SW480 (cell line): ENCODE measurements at places on chromosomes 12 and 14.

- DNase-seq, result no peak
Observed at GRCh38 chr12:55850893-55851292, 8.2 kb upstream of the MMP19 start.

DNA sequence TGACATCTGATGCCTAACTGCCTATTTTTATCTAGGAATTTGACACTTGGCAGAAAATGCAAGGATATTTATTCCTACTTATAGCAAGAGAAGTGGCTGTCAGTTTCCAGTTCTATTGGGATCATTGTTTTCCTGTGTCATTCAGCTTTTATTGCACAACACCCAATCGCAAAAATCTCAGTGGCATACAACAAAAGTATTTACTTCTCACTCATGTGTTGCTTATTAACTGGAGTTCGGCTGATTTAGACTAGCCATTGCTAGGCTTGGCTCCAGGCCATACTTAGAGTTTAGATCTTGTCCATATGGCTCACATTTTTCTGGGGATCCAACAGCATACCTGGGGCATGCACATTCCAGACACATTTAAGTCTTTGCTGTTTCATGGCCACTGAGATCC lies 218.6 kb upstream of the SYT1 start:
- DNase-seq, result no peak

DNA sequence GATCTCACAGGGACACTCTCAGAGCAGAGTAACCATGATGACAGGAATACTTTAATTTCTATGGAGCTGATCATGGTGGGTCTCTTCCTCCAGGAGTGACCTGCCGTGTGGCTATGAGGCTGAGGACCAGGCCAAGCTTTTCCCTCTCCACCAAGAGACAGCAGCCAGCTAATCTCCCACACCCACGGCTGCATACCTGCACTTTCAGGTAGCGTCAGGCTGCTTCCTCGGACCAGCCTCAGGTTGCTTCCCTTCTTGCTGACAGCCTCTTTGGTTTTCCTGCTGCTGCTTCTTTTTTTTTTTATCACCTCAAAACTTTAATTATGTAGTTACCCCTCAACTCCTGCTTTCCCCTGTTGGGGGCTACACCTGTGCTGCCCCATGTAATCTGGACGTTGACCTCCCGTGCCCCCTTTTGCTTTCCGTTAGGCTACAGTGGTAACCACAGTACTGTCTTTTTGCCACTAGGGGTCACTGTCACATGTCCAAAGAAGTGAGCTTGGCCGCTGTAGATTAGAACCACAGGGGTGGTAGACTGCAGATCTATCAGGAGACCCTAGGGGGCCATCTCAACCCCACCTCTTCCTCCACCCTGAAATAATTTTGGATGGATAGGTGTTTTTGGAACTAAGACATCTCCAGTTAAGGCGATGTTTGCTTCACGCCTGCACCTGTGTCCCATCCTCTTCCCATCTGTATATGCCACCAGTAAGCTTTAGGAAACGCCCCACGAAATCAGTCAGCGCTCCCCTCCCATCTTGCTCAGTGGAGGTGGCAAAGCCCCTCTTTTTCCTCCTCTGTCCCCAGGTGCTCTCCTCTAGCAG lies 7.8 kb upstream of the PIP4K2C start:
- peak; percentile 82 for DNase-seq

- DNase-seq, result no peak
Observed at GRCh38 chr12:107369006-107369405, 275.7 kb upstream of the CRY1 start.

DNA sequence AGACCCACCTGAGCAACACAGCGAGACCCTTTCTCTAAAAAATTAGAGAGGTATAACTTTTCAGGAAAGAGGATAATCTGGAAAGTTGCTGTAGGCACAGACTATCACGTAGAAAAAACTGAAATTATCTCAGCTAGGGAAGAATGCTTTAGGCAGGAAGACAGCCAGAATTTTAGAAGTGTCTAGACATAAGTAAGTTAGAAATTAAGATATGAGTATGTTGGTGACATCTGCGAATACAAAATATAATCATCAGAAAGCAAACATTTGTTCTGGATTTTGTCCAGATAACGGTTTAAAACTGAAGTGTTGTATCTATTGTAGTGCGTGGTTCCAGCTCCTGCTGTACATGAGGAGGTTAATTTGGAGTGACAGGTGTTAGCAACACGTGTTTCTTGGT lies 123.2 kb downstream of the FBXL14 start:
- no peak for DNase-seq

GRCh38 chr12:13790317-13790716 lies 191.1 kb downstream of the GRIN2B start:
- no peak for DNase-seq

DNA sequence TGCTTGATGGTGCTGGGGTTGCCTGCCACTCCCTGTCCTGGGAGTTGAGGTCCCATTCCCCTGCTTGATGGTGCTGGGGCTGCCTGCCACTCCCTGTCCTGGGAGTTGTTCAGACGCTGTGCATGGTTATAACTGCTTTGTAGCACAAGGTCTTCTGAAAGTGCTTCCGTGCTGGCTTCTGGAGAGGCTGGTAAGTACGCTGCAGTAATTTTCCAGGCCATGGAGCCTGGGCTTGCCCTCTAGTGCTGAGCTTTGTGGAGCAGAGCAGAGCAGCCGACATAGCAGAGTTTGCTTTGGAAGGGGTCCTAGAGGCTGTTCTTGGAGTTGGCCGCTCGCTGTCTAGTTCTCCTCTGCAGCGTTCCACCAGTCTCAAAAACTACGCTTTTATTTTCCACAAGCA lies 6.3 kb downstream of the B4GALNT3 start:
- DNase-seq, result peak; percentile 54

- DNase-seq, result no peak
Observed at GRCh38 chr12:92382383-92382878, 236.8 kb upstream of the BTG1 start.

DNA sequence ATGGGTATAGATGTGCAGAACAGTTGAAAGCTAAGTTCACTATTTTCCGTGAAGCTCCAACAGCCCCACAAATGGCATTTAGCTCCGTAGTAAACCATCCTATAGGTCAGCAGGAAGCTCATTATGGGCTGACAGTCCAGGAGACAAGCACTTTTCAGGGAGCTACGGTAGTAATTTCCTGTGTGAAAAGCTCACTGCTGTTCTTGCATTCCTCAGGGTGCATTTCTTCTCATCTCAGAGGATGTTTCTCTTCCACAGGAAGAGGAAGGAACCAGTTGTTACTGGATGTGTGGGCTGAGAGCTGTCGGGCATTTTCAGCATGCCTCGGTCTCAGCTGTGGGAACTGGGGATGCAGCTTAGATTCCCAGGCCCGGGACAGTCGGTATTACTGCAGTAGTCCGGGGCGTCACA lies 72.8 kb downstream of the GALNT4 start:
- DNase-seq, result no peak

GRCh38 chr14:84272290-84272721 lies 1257.6 kb upstream of the FLRT2 start:
- no peak for DNase-seq

DNA sequence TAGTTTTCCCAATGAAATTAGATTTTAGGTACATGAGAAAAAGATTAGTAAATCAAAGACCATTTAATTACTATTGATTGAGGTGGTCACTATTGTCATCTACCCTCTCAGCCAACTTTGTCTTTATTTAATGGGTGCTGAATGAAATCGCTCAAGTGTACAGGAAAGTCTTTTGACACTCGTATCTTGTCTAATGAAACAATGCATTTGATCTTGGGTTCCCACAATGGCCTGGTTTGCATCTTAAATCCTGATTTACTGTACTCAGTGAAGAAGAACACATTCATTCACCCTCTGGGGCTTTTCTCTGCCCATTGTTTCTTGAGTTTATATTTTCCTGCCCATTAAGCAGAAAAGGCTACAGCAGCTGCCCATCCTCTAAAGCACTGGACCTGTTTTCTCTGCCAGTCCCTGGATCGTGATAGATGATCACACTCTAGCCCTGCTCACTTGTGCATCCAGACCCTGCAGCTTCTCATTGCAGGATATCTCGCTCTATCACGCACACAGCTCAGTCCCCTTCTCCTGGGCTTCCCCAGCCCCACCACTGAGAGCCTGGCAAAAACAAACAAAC lies 1369.3 kb downstream of the AACS start:
- DNase-seq, result no peak

DNA sequence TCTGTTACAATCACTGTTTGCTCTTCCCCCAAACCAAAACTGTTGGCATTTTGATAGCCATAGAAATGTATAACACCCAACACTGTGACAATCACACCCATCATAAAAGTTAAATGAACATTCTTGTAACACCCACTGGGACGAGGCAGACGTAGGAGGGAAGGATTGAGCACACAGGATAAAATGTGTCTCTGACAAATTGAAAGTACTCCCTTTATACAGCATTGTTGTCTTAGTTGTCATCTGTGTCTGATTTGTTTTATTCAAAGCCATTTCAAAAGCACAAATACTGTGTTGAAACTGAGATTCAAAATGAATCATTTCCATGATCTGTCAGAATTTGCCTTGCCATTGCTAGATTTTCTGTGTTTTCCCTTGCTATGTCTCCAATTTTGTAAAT lies 436.3 kb downstream of the TMTC2 start:
- no peak for DNase-seq

DNA sequence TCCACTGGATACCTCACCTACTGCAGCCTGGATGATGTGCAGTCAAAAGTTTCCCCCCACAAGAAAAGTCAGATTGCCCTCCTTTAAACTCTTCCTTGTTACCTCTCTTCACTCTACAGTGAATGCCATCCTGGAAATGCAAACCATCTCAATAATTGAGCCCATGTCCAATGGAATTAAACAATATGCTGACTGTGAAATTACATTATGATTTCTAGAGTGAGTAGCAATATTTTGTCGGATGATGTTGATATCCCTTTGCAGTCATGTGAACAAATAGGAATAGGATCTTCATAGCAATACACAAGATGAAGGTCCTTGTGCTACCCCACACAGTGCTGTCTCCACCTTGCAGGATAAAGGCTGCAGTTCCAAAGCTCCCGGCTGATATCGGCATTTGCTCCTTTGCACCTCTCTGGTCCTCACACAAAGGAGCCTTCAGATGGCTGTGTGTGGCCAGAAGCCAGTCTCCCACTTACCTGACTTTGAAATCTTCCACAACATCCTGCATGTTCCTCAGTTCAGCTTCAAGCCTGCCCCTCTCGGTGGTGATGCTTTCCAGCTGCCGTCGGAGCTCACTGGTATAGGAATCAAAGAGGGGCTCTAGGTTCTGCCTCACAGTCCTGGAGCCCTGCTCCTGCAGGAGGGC lies 1.5 kb downstream of the KRT75 start:
- no peak for DNase-seq

- no peak for DNase-seq
Observed at GRCh38 chr12:108798551-108799221, 58.7 kb downstream of the SSH1 start.

DNA sequence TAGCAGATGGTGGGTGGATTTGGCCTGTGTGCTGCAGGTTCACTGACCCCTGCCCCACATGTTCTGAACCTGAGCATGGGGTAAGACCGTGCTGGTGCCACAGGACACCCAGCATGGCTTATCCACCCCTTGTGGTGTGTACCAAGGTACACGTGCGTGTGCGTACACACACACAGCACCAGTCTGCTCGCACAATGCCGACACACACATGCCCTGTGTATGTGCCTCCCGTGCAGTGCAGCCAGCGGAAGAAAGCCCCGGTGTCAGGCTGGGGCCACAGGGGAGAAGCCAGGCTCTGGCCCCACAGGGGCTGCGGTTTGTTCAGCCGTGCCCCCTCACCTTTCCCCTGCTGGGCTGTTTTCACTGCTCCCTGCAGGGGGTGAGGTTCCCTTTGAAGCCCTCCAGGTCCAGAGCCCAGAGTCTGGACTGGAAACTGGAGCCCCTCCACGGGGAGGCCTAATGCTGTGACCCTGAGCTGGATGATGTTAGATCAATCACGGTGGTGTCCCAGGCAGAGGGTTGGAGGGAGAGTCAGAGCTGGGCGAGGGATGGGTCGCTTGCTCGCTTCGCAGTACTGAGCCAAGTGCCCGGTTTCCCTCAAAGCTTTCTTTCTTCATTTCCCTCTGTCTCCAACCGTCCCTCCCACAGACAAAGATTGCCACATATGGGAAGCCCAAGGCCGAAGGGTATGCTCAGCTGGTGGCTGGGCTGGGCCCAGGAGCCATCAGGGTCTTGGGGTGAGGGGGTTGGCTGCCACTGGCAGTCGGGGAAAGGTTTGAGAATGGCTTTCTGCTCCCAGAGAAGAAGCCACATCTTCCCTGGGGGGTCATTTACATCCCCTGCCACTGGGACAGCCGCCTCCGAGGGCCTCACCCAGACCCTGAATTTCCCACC lies 6.2 kb downstream of the DTX1 start:
- no peak for DNase-seq

DNA sequence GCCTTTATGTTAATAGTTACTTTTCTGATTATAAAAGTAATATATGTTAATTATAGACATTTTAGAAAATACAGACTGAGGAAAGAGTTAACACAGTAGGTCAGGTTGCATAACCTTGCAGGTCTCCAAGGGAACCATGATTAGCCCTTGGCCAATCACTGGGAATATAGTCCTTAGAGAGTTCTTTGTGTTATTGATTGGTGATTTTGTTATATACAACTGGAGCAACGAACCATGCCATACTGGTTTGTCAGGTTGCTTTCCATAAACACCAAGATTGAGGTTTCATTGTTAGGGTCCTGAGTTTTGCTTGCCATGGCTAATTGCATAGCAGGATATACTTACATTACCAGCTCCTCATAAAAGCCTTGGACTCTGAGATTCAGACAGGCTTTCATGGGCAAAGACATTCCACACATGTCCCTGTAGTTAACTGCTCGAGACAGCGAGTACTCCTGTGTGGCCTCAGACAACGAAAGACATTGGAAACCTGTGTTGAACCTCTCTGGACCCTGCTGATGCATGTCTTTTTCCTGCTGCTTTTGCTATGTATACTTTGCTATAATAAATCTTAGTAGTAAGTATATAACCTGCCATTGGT lies 33.7 kb downstream of the MAPK1IP1L start:
- DNase-seq, result no peak

DNA sequence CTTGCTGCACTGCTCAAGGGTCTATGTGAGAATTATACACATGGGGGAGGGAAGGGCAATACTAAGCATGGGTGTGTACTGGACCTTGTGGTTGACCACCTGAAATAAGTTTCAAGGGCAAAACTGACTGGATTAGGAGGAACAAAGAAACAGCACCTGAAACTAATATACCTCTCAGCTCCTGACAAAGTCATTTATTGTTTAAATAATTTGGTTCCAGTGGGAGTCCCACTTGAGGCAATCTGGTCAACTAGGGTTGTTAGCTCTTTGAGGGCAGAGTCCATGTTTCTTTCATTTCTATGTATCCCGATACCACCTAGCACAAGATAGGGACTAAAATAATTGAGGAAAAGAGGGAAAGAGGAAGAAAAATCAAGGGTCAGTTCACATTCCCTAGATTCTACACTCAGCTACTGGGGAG lies 45.5 kb downstream of the STXBP6 start:
- DNase-seq, result no peak

DNA sequence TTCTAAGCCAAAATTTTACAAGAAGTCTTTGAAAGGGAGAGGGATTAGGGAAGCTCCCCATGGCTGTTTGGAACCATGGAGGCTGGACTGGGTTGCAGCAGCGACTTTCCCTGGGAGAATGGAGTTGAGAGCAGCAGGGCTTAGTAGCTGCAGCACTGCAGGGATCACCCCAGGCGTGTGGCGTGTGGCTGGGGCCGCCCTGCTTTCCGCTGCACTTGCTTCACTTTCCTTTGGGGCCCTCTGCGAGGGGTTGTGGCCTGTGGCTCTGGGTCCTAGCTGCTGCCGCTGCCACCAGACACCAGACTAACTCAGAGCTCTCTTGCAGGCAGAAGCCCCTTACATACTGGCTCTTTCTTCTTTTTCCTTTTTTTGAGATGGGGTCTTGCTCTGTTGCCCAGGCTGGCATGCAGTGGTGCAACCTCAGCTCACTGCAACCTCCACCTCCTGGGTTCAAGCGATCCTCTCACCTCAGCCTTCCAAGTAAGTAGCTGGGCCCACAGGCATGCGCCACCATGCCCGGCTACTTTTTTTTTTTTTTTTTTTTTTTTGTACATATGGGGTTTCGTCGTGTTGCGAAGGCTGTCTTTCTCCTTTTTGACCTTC lies 25.4 kb downstream of the CCDC62 start:
- no peak for DNase-seq
